Ascending aorta (tissue), 2 donors: ENCODE measurements at places on chromosomes 6 and 20.

DNA sequence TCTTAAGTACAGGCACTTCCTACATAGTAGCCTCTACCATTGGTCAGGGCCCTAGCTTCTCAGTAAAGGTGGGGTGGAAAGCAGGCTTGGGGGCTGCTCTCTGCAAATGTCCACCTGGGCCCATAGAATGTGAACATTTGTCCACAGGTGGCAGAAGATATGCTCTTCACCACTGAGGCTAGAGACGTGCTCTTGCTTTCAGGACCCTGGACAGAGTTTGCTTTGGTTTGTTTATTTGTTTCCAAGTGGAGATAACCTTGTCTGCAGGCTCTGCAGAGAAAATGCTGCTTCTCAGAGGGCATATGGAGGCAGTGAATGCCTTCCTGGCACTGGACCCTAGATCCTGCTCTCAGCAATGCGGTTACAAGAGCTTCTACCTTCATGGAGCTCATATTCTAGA lies 129.0 kb downstream of the F13A1 start:
- no peaks in the 10 kb centered on the region for H3K36me3 ChIP-seq
- no peaks in the 10 kb centered on the region for H3K4me1 ChIP-seq
- no peak overlapping the region for H3K4me3 ChIP-seq

- no peaks in the 10 kb centered on the region for H3K36me3 ChIP-seq
- no peak overlapping the region for H3K27ac ChIP-seq
- no peaks in the 10 kb centered on the region for H3K27me3 ChIP-seq
- DNase-seq: no peak
- no peak overlapping the region for H3K4me3 ChIP-seq
These were observed 55.1 kb downstream of the TBXT start for GRCh38 chr6:166112580-166112979.

DNA sequence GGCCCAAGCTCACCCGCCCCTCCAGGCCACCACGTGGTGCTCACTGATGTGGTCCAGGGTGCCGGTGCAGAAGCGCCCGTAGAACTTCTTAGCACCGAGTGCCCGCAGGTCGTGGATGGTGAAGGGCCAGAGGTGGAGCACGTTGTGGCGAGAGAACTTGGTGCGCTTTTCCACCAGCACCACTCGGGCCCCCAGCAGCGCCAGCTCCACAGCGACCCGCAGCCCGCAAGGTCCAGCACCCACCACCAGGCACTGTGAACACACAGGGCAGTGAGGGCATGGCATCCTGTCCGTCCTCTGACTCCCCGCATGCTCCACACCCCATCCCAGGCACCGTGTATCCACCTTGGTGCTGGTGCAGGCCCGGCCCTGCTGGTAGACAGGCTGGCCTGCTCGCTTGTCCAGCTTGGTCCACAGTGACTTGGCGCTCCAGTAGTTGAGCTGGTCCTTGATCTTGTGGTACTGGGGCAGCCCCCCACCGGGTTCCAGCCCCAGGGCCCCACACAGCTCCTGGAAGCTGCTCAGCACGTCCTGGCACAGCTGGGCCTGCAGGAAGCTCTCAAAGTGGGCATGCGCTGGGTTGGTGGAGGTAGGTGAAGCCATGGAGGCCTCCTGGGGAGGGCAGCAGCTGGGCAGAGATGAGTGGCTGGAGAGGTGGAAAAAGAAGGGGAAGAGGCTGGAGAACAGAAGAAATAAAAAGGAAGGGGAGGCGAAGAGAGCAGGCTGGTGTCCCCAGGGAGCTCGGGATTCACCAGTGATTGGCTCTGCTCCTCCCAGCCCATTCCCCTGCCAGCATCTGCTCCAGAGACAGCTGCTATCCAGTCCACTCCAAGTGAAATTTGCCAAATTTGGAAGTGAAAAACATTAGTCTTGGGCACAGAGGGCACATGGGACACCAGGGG lies 1.7 kb downstream of the MICAL1 start:
- peaks cover 5% of the 10 kb centered on the region for H3K36me3 ChIP-seq
- no peak for DNase-seq
- H3K4me1 ChIP-seq: peaks cover 14% of the 10 kb centered on the region
- peak overlapping the region; percentile 79 for H3K4me3 ChIP-seq
- no peaks in the 10 kb centered on the region for H3K27me3 ChIP-seq

DNA sequence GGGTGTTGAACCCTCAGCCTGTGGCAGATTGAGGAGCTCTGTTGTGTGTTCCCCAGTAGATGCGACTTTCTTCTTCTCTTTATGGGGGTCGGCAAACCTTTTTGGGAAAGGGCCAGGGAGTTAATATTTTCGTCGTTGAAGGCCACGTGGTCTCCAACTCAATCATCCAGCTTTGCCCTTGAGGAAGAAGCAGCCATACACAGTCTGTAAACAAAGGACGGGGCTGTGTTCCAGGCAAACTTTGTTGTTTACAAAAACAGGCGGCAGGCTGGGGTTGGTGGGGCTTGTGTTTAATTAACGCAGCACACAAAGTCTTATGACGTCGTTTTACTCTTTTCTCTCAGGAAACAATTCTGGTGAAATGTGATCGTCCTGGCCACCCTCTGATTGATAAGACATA lies 20.2 kb downstream of the KIF25 start:
- H3K27ac ChIP-seq: no peak overlapping the region
- no peaks in the 10 kb centered on the region for H3K4me1 ChIP-seq
- no peak for DNase-seq
- no peak overlapping the region for H3K4me3 ChIP-seq
- no peaks in the 10 kb centered on the region for H3K36me3 ChIP-seq

DNA sequence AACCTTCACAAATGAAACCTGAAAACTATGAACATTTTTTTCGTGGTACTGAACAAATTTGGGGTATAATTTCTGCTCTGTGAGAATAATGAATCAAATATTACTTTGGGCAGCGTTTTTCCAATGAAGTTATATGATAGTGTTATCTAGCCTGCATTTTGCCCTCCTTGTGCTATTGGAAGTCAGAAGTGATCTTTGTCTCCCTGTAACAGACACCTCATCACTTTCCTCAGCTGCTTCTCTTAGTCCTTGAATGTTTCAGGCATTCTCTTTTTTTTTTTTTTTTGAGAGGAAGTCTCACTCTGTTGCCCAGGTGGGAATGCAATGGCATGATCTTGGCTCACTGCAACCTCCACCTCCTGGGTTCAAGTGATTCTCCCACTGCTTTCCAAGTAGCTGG lies 10.2 kb downstream of the DDX27 start:
- H3K27me3 ChIP-seq: no peaks in the 10 kb centered on the region
- H3K36me3 ChIP-seq: peaks cover 86% of the 10 kb centered on the region
- H3K4me1 ChIP-seq: no peaks in the 10 kb centered on the region
- DNase-seq: no peak

DNA sequence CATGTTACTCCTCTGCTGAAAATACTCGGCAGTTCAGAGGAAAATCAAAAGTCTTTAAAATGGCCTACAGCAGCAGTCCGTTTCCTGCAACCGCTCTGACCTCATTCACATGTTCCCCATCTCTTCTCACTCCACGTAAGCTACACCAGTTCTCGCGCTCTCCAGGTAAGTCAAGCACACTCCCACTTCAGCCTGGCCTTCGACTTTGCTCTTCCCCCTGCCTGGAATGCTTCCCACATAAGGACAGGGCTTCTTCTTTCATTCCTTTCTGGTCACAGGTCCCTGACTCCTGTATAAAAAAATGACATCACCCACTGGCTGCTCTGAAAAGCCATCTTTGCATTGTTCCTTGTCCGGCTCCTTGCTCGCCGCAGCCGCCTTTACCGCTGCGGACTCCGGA lies 42.7 kb downstream of the MGME1 start:
- H3K27me3 ChIP-seq: no peaks in the 10 kb centered on the region
- no peak overlapping the region for H3K27ac ChIP-seq
- H3K36me3 ChIP-seq: no peaks in the 10 kb centered on the region

DNA sequence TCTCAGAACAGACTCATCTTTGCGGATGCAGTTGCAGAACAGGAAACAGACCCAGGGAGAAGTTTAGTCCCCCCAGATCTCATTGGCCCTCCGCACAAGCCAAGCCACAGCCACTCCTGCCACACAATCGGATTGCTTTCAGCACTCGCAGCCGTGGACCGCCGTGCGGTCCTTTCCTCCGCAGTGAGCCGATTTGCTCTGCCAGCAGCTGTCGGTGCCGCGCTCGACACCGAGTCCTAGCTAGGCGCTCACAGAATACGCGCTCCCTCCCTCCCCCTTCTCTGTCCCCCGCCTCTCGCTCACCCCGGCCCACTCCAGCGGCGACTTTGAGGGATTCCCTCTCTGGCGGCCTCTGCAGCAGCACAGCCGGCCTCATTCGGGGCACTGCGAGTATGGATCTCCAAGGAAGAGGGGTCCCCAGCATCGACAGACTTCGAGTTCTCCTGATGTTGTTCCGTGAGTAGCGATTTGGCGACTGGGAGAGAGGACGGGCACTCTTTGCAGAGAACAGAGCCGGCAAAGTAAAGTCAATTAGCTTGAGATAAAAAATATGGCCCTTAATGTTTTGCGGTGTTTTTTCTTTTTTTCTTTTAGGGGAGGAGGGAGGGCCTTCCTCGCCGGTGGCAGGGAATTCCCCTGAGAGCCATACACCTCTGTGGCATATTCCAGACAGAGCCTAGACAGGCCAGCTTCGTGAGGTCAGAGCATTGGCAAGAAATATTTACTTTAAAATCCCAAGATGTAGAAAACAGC lies at the start of gene LAMP5:
Gene LAMP5 (plus strand): TSS at position 130 of the 753 bp plus-strand sequence. CDS start 263 bp downstream, at position 393.
- DNase-seq: no peak
- no peak within 1 kb of the TSS for H3K27ac ChIP-seq
- peaks cover 11% of the 10 kb centered on the region for H3K4me1 ChIP-seq
- H3K27me3 ChIP-seq: no peaks in the 10 kb centered on the region
- no peaks in the 10 kb centered on the region for H3K36me3 ChIP-seq
- H3K4me3 ChIP-seq: peak within 1 kb of the TSS; percentile 42

DNA sequence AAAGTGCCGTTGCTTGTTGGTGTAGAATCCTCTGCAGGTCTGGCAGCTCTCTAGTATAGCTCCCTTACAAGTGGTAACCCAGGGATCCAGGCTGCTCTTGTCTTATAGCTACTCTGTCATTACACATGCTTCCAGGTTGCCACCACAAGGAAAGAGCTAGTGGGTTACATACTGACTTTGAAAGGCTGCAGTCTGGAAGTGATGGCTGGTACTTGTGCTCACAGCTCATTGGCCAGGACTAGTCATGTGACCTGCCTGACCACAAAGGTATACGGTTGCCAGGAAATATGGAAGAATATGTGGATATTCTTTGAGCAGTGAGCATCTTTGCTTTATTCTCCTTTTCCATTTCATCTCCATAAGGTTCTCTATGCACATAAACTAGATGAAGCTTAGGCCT lies 46.0 kb downstream of the RREB1 start:
- no peaks in the 10 kb centered on the region for H3K36me3 ChIP-seq
- peaks cover 20% of the 10 kb centered on the region for H3K4me1 ChIP-seq
- H3K27ac ChIP-seq: no peak overlapping the region

DNA sequence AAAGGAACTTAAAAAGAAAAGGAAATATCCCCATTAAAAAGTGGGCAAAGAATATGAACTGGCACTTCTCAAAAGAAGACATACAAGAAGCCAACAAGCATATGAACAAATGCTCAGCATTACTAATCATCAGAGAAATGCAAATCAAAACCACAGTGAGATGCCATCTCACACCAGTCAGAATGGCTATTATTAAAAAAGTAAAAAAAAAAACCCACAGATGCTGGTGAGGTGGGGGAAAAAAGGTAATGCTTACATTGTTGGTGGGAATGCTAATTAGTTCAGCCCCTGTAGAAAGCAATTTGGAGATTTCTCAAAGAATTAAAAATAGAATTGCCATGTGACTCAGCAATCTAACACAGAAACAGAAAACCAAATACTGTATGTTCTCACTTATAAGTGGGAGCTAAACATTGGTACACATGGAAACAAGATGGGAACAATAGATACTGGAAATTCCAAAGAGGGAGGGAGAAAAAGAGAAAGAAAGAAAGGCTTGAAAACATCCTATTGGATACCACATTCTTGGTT lies 437.1 kb downstream of the GRIK2 start:
- H3K27ac ChIP-seq: no peak overlapping the region
- H3K4me1 ChIP-seq: no peaks in the 10 kb centered on the region
- H3K27me3 ChIP-seq: no peaks in the 10 kb centered on the region

GRCh38 chr6:43773980-43774775 lies 4.2 kb downstream of the VEGFA start:
- peaks cover 6% of the 10 kb centered on the region for H3K4me1 ChIP-seq
- H3K4me3 ChIP-seq: peak overlapping the region; percentile 97
- peak overlapping the region; percentile 98 for H3K27ac ChIP-seq
- H3K36me3 ChIP-seq: peaks cover 16% of the 10 kb centered on the region

DNA sequence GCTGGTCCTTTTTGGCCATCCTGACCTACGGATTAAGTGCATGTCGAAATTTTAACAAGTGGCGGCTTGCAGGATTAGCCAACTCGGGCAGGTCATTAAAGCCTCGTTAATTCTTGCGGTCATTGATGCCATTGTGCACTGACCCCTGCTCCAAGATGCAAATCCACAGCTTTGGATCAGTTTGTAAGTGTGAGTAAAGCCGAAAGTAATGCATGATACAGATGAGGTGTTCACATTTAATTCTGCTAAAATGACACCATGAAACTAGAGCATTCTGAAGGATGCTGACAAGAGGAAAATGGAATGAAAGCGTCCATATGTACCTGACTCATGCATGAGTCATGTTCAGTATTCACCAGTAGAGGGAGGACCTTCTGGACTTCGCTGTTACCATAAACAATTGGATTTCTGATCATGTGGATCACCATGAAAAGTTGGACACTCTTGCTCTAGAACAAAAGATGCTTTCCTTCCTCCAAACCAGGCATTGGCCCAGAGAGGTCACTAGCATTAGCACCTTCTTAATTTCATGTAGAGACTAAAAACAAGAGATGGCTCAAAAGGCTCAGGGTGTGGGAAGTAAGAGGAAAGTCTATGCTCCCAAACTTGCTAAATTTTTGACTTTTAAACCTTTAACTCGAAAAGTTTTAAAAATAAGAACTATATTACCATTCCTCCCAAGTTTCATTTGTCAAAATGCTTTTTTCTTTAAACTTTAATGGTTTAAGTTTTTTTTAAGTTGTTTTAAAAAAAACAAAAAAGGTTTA lies 48.0 kb downstream of the MUC22 start:
- H3K27me3 ChIP-seq: no peaks in the 10 kb centered on the region
- H3K36me3 ChIP-seq: no peaks in the 10 kb centered on the region

- H3K4me1 ChIP-seq: no peaks in the 10 kb centered on the region
- no peak overlapping the region for H3K4me3 ChIP-seq
- no peak for DNase-seq
- no peaks in the 10 kb centered on the region for H3K27me3 ChIP-seq
- H3K36me3 ChIP-seq: no peaks in the 10 kb centered on the region
These were observed 136.7 kb downstream of the MMUT start for GRCh38 chr6:49326347-49326746.

DNA sequence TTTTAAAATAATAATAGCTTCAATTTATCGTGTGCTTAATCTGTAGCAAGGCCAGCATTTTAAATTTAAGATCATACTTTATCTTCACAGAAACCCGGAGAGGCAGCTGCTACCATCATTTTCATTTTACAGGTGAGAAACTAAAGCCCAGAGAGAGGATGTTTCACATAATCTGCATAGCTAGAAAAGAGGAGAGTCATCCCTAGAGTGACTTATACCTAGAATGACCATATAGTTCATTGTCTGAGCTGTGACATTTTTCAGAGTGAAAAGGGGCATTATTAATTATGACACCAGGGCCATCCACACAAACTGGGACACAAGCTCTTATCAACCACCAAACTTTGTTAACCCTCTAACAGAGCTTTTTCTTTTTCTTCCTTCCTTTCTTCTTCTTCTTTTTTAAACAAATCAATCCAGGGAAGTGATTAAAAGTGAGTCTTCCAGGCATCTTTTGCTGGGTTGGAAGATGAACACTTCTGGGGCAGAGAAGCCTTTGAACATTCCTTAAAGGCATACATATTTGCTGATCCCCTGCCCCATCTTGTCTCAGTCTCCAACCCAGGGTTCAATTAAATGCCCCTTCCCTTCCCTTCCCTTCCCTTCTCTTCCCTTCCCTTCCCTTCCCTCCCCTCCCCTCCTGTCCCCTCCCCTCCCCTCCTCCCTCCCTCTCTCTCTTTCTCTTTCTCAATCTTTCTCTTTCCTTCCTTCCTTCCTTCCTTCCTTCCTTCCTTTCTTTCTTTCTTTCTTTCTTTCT lies 272.5 kb upstream of the JAG1 start:
- H3K4me3 ChIP-seq: no peak overlapping the region
- H3K4me1 ChIP-seq: no peaks in the 10 kb centered on the region
- H3K27me3 ChIP-seq: no peaks in the 10 kb centered on the region
- H3K36me3 ChIP-seq: no peaks in the 10 kb centered on the region
